ENCODE measurements at places on chromosomes 12 and 14. TPM values are rescaled to one million over a fixed set of nuclear protein-coding genes. Genes with fewer than 3 reads are reported as not detected.
A peak's percentile ranks its signal among the peaks of the same experiment; 100 is the strongest.

The AGAP2 gene
- total RNA-seq, result 0.82 TPM

DNA sequence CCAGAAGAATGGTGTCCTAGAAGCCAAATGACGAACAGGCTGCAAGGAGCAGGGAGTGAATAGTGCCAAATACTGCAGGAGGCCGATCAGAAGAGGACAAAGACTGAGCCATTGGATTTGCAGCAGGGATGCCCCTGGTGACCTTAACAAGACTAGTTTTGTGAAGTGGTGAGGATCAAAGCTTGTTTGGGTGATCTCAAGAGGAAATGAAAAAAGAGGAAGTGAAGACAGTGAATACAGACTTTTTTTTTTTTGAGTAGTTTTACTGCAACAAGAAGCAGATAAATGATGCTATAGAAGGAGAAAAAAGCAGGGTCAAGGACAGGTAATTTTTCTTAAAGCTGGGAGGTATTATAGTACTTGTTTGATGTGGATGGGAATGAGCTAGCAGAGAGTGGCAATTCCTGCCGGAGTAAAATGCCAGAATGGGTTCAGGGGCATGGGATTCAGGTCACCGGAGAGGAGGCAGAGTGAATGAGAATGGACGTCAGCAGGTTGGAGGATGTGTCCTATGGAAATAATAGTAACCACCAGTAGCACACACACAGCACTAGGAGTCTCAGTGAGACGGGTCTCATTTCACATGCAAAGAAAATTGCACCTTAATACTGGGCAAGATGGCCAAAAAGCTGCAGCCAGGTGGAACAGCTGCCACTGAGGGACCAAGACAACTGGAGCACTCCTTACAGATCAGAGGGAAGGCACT, 345.8 kb upstream of the CCDC196 start:
- DNase-seq, result no peak

DNA sequence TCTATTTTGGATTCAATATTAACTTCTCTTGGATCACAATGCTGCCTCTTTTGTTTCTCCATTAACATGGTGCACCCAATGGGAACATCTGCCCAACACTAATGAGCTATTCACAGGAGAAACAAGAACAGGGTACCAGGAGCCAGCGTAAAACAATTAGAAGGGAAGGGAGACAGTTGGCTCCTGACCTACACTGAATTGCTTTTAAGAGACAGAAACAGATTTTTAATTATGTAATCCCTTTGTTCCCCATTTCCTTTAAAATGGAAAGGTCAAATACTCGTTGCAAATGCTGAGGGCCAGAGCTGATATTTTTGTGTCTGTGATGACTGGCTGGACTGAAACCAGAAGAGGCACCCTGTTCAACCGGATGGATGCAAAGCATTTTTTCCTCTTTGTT, 108.3 kb downstream of the SEC23A start:
- DNase-seq, result no peak

- DNase-seq, result peak; percentile 53
Measured at GRCh38 chr12:27627123-27627852, 69.0 kb upstream of the REP15 start.

DNA sequence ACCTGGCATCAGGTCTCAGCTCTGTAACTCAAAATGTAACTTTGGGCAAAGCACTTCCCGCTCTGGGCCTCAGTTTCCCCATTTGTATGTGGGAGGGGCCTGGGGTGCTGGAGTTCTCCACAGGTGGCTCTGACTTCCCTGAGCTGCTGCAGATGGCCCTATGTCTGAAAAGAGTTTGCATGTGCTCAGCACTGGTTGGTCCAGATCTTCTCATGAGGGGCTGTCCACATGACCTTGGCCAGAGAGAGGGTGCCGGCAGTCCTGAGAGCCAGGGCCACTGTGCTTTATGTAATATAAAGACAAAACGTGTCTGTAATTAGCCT, 7.2 kb upstream of the CACNA2D4 start:
- DNase-seq, result no peak

The SPIC gene
- not detected for total RNA-seq

- no peak for DNase-seq
Measured at GRCh38 chr14:53027041-53027440, 76.2 kb upstream of the FERMT2 start.

DNA sequence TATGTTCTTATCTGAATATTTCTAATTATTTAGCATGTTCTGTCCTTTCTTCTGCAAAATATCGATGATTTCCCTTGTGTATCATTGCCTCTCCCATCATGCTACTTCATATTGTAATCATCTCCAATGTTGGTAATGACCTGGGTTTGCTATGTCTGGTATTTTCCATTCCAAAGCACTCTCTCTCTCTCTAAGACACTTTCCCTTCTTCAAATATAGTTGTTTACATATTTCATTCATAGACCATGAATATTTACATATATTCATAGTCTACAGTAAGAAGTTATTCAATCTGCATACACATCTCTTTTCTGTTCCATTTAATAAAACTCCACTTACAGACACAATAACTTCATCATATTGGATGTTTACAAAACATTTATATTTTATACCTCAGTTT, 1516.5 kb upstream of the FLRT2 start:
- DNase-seq, result no peak

The PLEKHH1 gene
- total RNA-seq, result 3.5 TPM
